ENCODE measurements at places on chromosomes 1 and 21.

- no peak for DNase-seq
Measured at GRCh38 chr1:47180603-47181094, 9.2 kb downstream of the PDZK1IP1 start.

DNA sequence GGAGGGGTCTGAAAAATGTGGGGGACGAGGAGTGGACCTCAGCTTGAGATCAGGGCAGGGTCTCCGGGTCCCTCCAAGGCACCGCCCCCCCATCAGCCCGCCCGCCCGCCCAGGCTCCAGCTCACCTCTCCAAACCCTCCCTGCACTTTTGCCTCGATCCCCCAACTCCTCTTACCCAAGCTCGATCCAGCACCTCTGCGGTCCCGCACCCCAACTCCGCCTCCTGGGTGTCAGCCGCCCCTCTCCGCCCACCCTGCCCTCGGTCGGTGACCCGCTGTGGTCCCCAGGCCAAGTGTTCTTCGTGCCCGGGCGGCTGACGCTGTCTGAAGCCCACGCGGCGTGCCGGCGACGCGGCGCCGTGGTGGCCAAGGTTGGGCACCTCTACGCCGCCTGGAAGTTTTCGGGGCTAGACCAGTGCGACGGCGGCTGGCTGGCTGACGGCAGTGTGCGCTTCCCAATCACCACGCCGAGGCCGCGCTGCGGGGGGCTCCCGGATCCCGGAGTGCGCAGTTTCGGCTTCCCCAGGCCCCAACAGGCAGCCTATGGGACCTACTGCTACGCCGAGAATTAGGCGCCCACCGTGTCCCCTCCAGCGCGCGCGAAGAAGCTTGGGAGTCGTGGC lies 5.7 kb downstream of the HAPLN2 start:
- no peak for DNase-seq

GRCh38 chr1:194295685-194296084 lies 1109.3 kb upstream of the B3GALT2 start:
- no peak for DNase-seq

DNA sequence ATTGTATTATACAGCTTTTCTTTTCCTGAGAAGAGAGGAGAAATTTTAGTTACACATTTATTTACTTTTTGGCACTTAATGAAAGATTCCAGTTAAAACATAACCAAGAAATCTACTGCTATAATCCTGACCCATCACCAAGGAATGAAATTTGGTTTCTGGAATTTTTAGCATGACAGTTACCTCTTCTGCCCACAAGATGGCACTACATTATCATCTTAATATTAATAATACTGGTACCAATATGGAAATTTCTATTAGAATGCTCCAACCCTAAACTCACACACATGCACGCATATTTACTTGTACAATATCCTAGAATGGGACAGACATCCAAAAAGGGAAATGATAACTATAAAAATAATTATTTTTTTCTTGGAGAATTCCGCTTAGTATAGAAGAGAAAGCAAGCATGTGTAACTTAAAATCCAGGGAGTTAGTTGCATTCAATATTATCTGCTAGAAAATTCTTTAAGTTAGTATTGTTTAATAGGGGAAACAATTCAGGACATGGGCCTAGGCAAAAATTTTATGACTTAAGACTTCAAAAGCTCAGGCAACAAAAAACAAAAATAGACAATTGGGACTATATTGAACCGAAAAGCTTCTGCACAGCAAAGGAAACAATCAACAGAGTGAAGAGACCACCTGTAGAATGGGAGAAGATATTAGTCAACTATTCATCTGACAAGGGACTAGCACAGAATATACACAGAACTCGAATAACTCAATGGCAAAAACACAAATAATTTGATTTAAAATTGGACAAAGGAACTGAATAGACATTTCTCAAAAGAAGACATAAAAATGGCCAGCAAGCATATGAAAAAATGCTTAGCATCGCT lies 37.4 kb downstream of the MAP3K21 start:
- DNase-seq, result no peak

DNA sequence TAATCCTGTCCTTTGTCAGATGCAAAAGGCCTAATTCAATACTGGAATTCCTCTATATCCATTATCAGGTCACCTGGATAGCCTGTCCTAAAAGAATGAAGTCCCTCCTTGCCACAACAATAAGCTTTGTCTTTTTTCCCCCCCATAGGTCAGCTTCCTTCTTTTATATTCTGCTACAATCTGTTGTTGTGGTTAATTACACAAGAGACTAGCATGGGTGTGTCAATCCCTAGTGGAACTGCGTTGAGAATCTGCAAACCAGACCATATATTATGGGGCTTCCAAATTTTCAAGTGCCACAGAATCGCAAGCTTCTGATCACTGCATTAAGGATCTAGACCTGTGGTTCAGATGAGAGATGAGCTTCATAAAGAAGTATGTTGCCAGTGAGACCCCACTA lies 349.6 kb downstream of the SMYD3 start:
- DNase-seq, result no peak

- DNase-seq, result peak; percentile 39
Measured at GRCh38 chr1:229440851-229441537, 7.1 kb upstream of the ACTA1 start.

DNA sequence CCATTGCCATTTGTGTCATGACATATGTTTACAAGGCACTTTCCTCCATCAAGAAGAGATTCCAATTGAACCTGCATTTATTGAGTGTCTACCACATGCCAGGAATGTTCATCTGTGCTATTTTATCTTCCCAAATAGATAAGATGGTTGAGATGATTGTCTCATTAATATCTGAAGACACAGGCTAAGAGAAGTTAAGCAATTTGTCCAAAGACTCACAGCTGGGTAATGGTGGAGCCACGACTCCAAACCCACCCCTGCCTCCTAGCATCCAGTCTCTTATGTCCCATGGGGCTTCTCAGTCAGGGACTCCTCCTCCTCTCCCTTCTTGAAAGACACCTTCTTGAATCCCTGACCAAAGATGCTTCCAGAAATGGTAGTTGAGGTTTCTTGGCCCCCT lies 68.1 kb downstream of the STUM start:
- no peak for DNase-seq

GRCh38 chr1:248618878-248619277 lies 16.0 kb downstream of the OR2T11 start:
- no peak for DNase-seq

- DNase-seq, result no peak
Measured at GRCh38 chr1:33149453-33150190, 32.2 kb downstream of the TRIM62 start.

DNA sequence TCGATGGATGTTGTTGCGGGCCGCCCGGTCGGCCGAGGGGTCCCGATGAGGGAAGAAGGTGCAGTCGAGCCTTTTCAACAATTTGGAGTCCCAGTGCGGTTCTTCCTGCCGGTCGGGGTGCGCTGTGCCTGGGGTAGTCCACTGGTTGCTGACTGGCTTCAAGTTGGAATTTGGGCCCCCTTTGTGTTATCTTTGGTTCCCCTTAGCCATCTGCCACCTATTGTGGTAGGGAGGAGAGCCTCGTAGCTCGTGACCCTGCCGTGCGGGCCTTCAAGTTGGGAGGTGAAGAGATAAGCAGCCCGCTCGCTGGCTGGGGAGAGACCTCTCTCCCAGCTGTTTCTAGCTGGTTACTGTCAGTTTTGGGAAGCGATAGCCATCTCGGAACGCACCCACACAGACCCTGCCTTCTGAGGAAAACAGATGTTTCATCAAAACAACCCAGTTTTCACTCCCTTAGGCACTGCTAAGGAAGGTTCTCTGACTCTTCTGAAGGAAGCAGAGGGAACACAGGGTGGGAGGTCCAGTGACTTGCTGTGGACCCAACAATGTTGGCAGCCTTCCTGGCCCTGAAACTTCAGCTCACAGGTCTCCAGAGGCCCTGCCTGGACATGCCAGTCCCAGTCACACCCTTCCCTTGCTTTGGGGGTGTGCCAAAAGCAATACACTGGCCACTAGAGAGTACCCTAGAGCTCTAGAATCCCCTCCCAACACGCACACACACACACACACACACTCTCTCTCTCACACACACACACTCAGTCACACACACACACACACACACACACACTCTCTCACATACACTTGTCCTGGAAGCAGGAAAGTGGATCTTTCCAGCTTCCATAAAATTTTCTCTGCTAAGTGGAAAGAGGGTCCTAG lies 1.0 kb downstream of the BTG2 start:
- DNase-seq, result peak; percentile 19

DNA sequence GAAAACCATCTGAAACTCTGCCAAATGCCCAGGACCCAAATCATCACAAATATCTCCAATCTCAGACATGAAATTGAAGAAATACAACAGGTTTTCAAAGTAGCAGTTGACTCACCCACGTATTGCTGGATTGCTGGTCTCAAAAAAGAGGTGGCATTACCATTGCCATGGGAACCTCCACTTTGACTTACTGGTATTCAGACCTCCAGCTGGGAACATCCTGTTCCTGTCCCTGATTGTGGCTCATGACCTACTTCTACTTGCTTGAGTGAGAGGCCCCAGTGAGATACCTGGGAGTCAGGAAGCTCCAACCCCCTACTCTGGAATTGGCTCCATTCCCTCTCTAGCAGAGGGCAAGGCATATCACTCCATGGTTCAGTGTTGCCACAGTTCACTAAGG lies 64.6 kb downstream of the NMNAT2 start:
- no peak for DNase-seq

GRCh38 chr1:1342061-1342562 lies 7.1 kb downstream of the DVL1 start:
- DNase-seq, result no peak

DNA sequence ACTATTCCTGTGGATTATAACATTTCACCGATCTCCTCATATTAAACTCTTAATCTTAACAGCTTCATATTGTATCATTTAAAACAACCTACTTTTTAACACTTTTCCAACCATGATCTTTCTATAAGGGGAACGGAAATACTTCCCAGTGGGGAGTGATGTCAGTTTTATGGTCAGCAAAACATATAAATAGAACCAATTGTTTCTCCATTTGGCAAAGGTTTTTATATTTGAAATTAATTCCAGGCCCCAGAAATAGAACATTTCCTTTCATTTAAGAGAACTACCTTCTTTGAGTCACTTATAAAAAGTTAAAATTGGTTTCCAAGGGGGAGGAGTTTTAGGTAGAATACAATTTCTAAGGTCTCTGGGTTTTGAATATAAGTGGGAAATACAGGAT lies 189.6 kb downstream of the TGFBR3 start:
- DNase-seq, result no peak

DNA sequence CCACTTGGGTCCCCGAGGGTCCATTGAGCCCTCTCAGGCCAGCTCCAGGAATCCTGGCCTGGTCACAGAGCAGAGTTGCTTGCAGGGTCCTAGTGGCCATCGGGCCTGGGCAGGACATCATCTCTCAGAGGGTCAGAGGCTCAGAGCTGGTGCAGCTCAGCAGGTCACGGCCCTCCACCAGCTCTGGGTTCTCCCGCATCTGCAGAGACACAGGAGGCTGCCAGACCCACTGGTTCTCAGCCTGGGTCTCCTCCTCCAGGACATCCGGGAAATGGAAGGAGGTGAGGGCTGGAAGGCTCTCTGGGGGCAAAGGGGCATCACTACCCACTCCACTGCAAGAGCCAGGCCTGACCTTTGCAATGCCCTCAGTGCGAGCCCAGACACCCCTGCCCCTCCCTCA lies 6.5 kb downstream of the TMEM54 start:
- no peak for DNase-seq

DNA sequence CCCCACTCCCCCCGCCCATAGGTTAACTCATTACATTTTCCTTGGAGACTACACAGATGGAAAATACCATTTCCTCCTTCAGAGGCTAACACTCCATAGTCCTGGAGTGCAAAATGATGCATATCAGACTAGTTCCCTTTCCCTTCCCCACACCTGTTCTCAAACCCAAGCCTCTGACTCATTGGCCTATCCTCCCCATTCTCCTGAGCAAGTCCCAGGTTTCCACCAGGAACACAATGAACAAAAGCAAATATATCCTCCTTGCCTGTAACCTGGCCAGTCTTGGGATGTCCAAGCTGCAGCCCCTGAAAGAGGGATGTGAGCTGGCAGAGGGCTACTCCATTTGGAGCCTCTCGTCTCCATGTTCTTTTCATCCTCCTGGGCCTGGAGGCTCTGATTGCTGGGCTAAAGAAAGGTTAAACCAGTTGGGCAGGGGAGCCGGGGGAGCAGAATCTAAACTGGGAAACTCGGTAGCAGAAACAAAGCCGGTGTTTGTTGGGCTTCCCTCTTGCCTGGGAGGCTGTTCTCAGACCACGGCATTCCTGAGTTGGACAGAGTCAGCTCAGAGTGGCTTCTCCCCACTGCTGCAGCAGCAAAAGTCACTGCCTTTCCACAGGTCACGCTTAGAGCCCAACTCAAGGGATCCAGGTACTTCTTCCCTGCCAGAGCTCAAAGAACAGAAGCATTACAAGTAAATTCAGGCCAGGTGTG lies 13.9 kb downstream of the SSR2 start:
- no peak for DNase-seq

GRCh38 chr21:28745131-28746016 lies 247.3 kb downstream of the LTN1 start:
- DNase-seq, result peak; percentile 70

DNA sequence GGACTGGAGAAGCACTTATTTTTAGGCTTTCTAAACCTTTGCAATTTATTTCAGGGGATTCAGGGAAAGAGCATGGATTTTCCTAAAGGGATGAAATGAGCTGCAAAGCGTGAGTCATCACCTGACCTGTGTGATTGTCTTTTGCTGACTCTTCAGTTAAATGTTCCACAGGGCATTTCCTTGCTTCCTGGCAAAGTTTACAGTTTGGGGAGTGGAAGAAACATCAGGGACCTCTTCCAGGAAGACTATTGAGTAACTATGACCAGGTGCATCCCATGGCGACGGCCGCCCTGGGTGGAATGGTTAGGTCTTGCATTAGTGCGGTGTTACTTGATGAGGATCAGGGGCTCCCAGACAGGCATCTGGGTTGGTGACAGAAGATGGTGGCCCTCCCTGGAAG lies 79.5 kb upstream of the SIPA1L2 start:
- no peak for DNase-seq

DNA sequence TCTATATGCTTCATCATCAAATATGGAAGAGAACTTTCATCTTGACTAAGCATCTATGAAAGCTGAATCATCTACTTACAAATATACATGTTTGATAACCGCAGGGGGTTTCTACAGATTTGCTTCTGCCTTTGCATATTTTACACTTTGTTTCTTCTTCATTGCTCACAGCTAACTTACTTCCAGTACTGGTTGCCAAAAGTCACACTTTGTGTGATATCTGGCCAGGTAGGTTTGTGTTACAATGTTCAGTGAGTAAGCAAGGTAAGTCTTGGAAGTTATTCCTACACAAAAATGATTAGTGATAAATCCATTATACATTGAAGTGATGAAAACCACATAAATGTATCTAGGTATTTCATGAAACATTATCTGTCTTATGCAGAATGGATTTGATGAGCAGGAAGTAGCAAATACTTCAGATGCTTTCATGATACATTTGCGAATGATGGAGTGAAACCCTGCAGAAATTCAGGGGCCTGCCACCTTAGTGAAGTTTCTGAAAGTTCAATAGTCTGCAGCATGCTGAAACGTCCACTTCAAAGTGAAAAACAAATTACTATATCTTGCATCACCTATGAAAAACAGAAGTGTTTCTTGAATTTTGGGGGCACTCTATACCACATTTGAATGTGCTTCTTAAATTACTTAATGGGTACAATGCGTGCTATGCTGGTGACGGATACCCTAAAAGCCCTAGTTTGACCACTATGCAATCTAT lies 187.3 kb downstream of the ATP6V1G3 start:
- DNase-seq, result no peak

All from HS-5 (cell line).